MCF 10A (cell line): ENCODE measurements at places on chromosomes 11 and 22. TPM values are rescaled to one million over a fixed set of nuclear protein-coding genes. Genes with fewer than 3 reads are reported as not detected.

UPK2 gene
- not detected in 2 replicates for total RNA-seq

GRCh38 chr22:49540084-49540912 is 287.4 kb downstream of the BRD1 start:
- no peaks in the 10 kb centered on the region for H3K36me3 ChIP-seq
- H3K27ac ChIP-seq, result no peak overlapping the region
- no peaks in the 10 kb centered on the region for H3K4me1 ChIP-seq

SYT9 gene
- not detected in 2 replicates for total RNA-seq

MAPK8IP2 gene
- 1.2 and 2.5 TPM in 2 replicates for total RNA-seq

DNA sequence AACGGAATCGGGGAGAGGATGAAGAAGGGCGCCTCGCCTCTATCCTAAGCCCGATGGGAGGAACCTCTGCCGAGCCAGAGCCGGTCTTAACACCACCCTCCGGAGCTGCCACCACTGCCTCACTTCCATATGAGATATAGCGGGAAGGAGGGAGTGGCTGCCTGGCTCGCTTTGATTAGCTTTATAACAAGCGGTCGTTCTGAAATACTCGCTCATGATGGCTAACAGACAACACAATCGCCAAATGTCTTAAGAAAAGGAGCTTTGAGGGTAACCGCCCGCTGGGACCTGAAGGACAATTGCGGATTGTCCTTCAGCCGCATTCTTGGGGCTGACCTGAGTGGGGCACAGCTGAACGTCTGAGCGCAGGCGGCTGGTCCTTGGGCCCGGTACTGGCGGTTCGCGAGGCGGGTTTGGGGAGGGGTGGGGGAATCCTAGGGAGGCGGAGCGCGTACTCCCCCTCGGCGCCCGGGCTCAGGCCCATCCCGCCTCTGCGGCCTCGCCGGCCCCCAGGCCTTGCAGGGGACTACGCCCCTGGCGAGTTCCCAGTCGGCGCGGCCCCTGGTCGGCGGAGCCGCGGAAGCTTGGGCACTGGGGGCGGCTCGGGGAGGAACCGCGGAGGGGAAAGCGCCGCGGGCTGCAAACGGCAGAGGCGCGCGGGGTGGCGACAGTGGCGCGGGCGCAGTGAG is at the start of gene PLAAT5:
Gene PLAAT5, minus strand, starts transcription at position 617 of the 689 bp plus-strand sequence. Its CDS starts 133 bp downstream, at position 484.
- no peaks in the 10 kb centered on the region for H3K4me1 ChIP-seq
- no peak within 1 kb of the TSS for H3K27ac ChIP-seq
- no peaks in the 10 kb centered on the region for H3K36me3 ChIP-seq
- peaks cover 11% of the 10 kb centered on the region for H3K27me3 ChIP-seq
